ENCODE measurements at places on chromosomes 12 and 14. TPM values are rescaled to one million over a fixed set of nuclear protein-coding genes. Genes with fewer than 3 reads are reported as not detected.

Gene ARHGEF25
- total RNA-seq, result 12.4 TPM

Gene SERPINA10
- not detected for total RNA-seq

- DNase-seq, result no peak
Observed at GRCh38 chr12:56437430-56438176, 11.6 kb downstream of the TIMELESS start.

Gene GNB3
- 2.0 TPM for total RNA-seq

GRCh38 chr12:86660488-86661147 is 404.4 kb upstream of the MGAT4C start:
- DNase-seq, result peak; percentile 45

Gene GPX2
- total RNA-seq, result not detected

Gene DCN
- total RNA-seq, result 356 TPM

- DNase-seq, result peak; percentile 94
Observed at GRCh38 chr12:46523863-46524770, 151.5 kb upstream of the SLC38A2 start.

DNA sequence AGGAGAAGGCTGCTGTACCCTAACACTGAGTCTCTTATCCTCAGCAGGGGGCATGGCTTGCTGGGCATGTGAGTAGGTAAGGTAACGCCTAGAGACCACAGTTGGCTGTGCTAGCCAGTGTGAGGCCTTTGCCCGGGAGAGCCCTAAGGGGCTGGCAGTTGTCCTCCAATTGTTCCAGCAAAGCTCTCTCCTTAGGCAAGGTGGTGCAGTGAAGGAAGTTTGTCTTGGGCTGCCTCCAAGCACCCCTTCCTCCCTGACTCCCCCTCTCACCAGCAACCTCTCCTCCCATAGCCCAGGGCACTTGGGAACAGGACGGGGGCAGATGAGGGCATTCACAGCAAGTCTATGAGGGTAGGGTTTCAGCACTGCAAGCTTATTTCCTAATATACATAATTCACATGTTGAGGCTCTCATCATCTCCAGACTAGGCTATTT is 23.0 kb downstream of the LACRT start:
- no peak for DNase-seq

DNA sequence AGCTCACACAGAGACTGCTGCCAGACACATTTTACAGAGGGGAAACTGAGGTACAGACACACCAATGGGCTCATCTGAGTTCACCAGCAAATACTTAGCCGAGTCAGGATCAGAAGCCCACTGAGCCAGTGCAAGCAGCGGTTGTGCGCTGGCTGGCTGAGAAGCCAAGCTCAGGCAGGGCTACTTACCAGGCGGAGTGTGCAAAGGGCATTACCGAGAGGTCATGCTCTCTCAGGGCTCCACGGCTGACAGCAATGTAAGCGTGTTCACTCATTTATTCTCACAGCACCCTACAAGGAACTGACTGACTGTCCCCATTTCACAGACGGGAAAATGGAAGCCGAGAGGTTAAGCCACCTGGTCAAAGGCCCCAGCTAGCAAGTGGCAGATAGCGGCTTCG is 63.7 kb downstream of the RFLNA start:
- DNase-seq, result no peak

Gene PGF
- 19.8 TPM for total RNA-seq

- peak; percentile 22 for DNase-seq
Observed at GRCh38 chr14:67514650-67515385, 18.3 kb upstream of the PLEKHH1 start.

GRCh38 chr12:80325167-80325959 is 118.7 kb upstream of the PTPRQ start:
- DNase-seq, result no peak

Gene USP44
- 0.05 TPM for total RNA-seq

Gene FIGNL2
- total RNA-seq, result 0.36 TPM

GRCh38 chr14:65462411-65462810 is 49.9 kb downstream of the FUT8 start:
- DNase-seq, result peak; percentile 33

GRCh38 chr12:47361389-47362021 is 281.7 kb upstream of the AMIGO2 start:
- DNase-seq, result no peak

- DNase-seq, result peak; percentile 88
Observed at GRCh38 chr12:54017027-54017788, 8.4 kb downstream of the HOXC8 start.

Gene GLT1D1
- total RNA-seq, result not detected

Gene PCK2
- total RNA-seq, result 8.7 TPM

GRCh38 chr12:127655691-127656090 is 611.3 kb upstream of the TMEM132C start:
- no peak for DNase-seq

- no peak for DNase-seq
Observed at GRCh38 chr12:4420138-4420670, 25.4 kb downstream of the FGF6 start.

Gene TMEM106C
- total RNA-seq, result 57.9 TPM

DNA sequence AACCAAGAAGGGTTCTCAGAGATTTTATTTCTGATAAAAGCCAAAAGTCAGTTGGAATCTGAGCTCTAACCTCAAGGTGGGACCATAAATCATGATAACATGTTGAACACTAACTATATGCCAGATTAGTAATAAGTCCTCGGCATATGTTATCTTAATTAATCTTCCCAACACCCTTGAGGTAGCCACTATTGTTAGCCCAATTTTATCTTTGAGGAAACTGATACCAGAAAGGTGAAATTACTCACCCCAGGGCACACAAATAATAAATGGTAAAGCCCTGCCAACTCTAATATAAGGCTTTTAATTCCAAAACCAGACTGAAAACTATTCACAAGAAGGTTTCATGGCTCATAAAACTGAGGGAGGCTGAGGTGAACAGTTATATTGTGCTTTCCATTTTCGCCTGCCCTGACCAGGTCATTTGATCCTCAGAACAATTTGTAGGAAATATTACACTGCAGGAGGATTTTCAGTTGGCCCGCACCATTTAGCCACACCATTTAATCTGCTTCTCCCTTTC is 16.1 kb upstream of the NUAK1 start:
- DNase-seq, result no peak

DNA sequence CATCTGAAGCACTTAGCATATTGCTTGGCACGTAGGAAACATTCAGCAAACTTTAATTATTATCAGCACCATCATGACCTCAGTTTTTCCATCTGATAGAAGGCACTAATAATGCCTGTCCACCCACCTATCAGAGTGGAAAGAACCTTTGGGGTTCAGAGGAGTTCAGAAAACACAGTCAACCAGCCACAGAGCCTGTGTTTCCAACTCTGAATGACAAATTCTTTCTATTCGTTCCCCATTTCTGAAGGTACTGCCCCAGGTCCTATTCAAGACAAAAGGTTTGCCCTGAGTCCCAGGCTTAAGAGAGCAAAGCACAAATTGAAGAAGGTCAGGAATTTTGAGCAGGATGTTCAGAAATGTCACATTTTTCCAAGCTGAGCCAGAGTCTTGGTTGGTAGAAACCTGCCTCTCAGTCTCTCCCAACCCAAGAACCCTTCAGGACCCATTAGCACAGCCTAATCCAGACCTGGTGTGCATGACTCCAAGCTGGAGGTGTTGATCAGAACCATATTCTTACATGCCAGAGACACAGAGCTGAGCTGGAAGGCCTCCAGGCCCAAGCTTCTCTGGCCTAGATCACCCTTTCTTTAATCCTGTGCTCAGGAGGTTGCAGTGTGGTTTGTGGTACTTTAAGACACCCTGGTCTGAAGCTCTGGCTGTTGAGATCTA is 114.4 kb downstream of the TBX5 start:
- no peak for DNase-seq

Gene PLA2G1B
- not detected for total RNA-seq

DNA sequence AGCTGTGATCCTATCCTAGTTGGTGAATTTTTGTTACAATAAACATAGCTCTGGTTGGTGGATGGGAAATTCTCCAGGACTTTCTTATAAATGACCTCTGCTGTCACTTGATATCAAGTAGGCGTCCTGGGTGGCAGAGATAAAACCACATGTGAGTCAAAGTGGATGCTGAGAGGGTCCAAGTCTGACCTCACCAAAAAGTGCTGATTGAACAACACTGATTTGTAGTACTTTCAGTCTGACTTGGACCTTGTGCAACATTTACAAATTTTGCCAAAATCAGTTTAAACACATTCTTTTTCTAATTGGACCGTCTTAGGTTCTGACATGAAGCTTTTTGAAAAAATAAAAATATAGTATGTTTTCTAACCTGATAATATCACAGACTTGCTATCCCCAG is 585.6 kb downstream of the GALC start:
- DNase-seq, result no peak

Gene SOAT2
- total RNA-seq, result not detected

- no peak for DNase-seq
Observed at GRCh38 chr14:49881350-49882001, 11.4 kb upstream of the ARF6 start.

- no peak for DNase-seq
Observed at GRCh38 chr12:78330131-78330530, 499.4 kb downstream of the NAV3 start.

Gene IL31
- not detected for total RNA-seq

Gene PRB2
- not detected for total RNA-seq

GRCh38 chr12:125351788-125352187 is 286.6 kb downstream of the AACS start:
- no peak for DNase-seq

Gene RNASE3
- total RNA-seq, result not detected
